ENCODE measurements at places on chromosomes 16 and 17. TPM values are rescaled to one million over a fixed set of nuclear protein-coding genes. Genes with fewer than 3 reads are reported as not detected.

The USP10 gene
- 75.2 TPM for total RNA-seq

The ETV4 gene
- 1.6 TPM for total RNA-seq

The TPSD1 gene
- total RNA-seq = not detected

DNA sequence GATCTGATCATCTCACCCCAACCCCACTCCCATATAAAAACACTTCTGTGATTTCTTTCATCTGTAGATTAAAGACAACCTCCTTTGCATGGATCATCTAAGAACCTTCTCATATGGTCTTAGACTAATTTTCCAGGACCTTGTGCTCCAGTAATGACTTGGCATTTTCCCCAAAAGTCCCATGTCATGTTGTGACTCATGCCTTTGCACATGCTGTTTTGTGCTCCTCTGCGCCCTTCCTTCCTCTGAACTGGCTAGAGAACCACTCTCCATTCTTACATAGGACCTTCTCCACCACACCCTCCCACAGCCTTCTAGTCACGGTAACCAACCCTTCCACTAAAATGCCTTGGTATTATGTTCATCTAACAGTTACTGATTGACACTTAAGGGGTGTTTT is 99.5 kb upstream of the AXIN2 start:
- DNase-seq = no peak
- no peaks in the 10 kb centered on the region for H3K4me1 ChIP-seq

DNA sequence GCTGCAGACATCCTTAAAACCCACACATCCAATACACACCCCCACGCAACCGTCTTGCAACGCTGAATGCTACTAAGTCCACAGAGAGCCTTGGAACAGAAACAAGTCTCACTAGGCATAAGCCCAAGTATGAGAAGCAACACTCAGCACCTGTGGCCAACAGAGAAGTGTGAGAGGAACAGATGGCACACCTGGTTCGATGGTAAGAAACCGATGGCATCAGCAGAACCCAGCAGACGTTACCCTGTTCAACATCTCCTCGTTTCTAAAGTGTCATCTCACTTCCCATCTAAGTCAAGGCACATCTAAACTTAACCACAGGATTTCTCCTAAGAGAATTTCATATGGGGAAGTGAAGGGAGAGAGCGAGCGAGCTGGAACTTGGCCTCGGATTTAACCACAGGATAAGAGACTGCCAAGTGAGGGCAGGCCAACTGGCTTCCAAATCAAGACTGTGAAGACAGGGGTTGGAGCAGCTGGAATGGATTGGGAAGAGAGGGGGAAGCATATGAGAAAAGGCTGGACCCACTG is 41.0 kb downstream of the NXPH3 start:
- H3K4me1 ChIP-seq = peaks cover 18% of the 10 kb centered on the region
- no peak for DNase-seq
- H3K36me3 ChIP-seq = peaks cover 27% of the 10 kb centered on the region
- H3K27me3 ChIP-seq = no peaks in the 10 kb centered on the region

GRCh38 chr17:43935926-43936261 is 6.4 kb downstream of the PPY start:
- peaks cover 4% of the 10 kb centered on the region for H3K4me1 ChIP-seq
- H3K27ac ChIP-seq = no peak overlapping the region
- H3K4me3 ChIP-seq = no peak overlapping the region
- no peaks in the 10 kb centered on the region for H3K36me3 ChIP-seq

GRCh38 chr17:38509772-38510420 is 81.6 kb downstream of the ARHGAP23 start:
- peak overlapping the region; percentile 74 for H3K27ac ChIP-seq
- H3K36me3 ChIP-seq = no peaks in the 10 kb centered on the region
- peaks cover 8% of the 10 kb centered on the region for H3K4me1 ChIP-seq
- H3K4me3 ChIP-seq = peak overlapping the region; percentile 68

DNA sequence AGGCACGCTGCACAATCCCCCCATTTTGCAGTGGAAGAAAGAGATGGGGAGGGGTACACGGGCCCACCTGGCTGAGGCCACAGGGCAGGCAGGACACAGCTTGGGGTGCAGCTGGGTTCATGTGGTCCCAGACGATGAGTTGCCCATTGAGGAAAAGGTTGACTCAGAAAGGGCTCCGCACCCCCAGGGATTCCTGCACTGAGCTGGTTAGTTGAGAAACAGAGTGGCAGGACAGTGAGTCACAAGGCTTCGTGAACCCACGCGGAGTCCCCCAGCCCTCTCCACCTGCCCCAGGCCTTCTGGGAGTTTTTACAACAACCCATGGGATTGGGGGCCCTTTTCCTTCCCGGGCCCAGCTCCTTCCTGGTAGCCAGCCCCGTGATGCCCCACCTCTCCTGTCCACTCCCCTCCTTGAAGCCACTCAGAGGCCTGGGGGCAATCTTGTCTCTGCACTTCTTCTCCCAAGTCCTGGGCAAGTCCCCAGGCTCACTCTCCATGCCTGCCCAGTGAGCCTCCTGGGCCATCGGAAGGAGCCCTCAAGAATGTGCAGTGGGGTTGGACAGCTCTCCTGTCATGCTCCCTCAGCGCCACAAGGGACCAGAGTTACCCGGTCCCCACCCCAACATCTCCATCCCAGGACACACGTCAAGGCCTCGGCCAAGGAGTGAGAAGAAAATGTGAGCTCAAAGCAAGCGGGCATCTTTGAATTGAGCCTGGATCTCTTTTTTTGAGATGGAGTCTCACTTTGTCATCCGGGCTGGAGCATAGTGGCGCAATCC is 251.2 kb downstream of the PARN start:
- no peak for DNase-seq
- no peaks in the 10 kb centered on the region for H3K36me3 ChIP-seq
- H3K4me1 ChIP-seq = peaks cover 4% of the 10 kb centered on the region
- no peaks in the 10 kb centered on the region for H3K27me3 ChIP-seq
- H3K4me3 ChIP-seq = no peak overlapping the region

- H3K27me3 ChIP-seq = peaks cover 13% of the 10 kb centered on the region
- no peak overlapping the region for H3K4me3 ChIP-seq
- H3K4me1 ChIP-seq = peaks cover 10% of the 10 kb centered on the region
- H3K36me3 ChIP-seq = no peaks in the 10 kb centered on the region
- H3K27ac ChIP-seq = no peak overlapping the region
Measured at GRCh38 chr16:83771306-83771942, 36.4 kb upstream of the HSBP1 start.

GRCh38 chr16:2243031-2243528 is 6.8 kb downstream of the DNASE1L2 start:
- H3K4me1 ChIP-seq = no peaks in the 10 kb centered on the region
- H3K36me3 ChIP-seq = no peaks in the 10 kb centered on the region
- no peaks in the 10 kb centered on the region for H3K27me3 ChIP-seq
- H3K4me3 ChIP-seq = no peak overlapping the region
- no peak overlapping the region for H3K27ac ChIP-seq
- no peak for DNase-seq

DNA sequence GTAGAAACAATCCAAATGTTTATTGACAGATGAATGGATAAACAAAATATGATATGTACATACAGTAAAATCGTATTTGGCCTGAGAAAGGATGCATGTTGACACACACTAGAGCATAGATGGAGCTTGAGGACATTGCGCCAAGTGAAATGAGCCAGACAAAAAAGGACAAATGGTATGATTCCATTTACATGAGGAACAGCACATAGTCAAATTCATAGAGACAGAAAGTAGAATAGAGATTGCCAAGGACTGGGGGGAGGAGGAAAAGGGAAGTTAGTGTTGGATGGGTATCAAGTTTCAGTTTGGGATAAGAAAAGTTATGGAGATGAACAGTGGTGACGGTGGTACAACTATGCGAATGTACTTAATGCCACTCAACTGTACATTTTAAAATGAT is 47.9 kb downstream of the COPRS start:
- DNase-seq = no peak
- H3K4me1 ChIP-seq = no peaks in the 10 kb centered on the region
- no peaks in the 10 kb centered on the region for H3K36me3 ChIP-seq
- peaks cover 6% of the 10 kb centered on the region for H3K27me3 ChIP-seq
- H3K27ac ChIP-seq = no peak overlapping the region
- H3K4me3 ChIP-seq = no peak overlapping the region

GRCh38 chr17:67041941-67042899 is 2.1 kb upstream of the CACNG1 start:
- DNase-seq = no peak
- no peak overlapping the region for H3K4me3 ChIP-seq
- H3K27ac ChIP-seq = no peak overlapping the region
- peaks cover 3% of the 10 kb centered on the region for H3K27me3 ChIP-seq
- H3K36me3 ChIP-seq = no peaks in the 10 kb centered on the region
- H3K4me1 ChIP-seq = no peaks in the 10 kb centered on the region

DNA sequence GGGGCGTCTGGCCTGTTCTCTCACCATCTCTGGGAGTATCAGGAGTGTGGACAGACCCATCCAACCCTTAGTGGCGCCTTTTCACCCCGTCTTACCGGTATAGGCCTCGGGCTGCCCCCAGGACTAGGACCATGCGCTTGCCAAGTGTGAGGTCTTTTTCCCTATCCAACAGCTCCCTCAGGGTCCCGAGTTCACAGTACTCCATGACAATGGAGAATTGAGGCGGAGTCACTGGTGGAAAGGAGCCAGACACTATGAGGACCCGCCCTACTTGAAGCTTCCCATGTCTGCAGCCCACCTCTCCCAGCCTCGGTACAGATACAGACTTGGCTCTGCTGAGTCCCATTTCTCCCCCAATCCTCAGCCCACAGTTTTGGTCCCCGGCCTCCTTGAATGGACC is 15.9 kb upstream of the RFWD3 start:
- peaks cover 25% of the 10 kb centered on the region for H3K36me3 ChIP-seq
- peaks cover 3% of the 10 kb centered on the region for H3K4me1 ChIP-seq
- H3K27ac ChIP-seq = no peak overlapping the region
- H3K27me3 ChIP-seq = no peaks in the 10 kb centered on the region
- no peak overlapping the region for H3K4me3 ChIP-seq

DNA sequence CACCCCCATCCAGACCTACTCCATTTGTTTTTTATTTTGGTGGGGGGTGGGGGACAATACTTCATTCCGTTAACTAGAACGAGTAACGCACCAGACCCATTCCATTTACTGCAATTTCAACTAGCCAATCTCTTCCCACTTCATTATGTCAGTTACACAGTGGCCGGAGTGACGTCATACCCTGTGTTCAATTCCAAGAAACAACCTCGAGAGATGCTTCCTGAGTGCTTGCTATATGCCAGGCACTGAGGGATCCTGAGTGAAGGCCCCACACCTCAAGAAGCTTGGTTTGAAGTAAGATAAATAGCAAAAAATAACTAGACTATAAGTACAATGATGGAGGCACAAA is 9.1 kb upstream of the SIAH1 start:
- H3K36me3 ChIP-seq = no peaks in the 10 kb centered on the region
- H3K4me3 ChIP-seq = no peak overlapping the region
- H3K4me1 ChIP-seq = peaks cover 5% of the 10 kb centered on the region

GRCh38 chr17:73593249-73593965 is 50.8 kb downstream of the SDK2 start:
- H3K27me3 ChIP-seq = no peaks in the 10 kb centered on the region
- peak overlapping the region; percentile 92 for H3K27ac ChIP-seq
- peaks cover 63% of the 10 kb centered on the region for H3K4me1 ChIP-seq
- H3K4me3 ChIP-seq = peak overlapping the region; percentile 68
- DNase-seq = no peak

DNA sequence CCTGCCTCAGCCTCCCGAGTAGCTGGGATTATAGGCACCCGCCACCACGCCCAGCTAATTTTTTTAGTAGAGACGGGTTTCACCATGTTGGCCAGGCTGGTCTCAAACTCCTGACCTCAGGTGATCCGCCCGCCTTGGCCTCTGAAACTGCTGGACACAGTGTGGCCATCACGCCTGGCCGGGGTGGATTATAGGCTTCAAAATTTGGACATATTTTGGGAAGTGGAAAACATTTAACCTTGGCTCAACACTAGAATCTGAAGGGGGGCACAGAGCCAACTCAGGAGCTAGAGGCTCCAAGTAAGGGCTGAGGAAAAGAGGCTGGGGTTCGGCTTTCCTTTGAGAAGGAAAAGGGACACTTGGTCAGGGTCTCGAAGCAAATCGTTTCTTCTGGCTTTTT is 2.2 kb upstream of the CDK5R1 start:
- no peak for DNase-seq
- H3K36me3 ChIP-seq = peaks cover 23% of the 10 kb centered on the region
- H3K4me3 ChIP-seq = no peak overlapping the region
- peaks cover 20% of the 10 kb centered on the region for H3K4me1 ChIP-seq
- H3K27me3 ChIP-seq = no peaks in the 10 kb centered on the region

Data from activated naive CD8-positive, alpha-beta T cell treated with anti-CD3 and anti-CD28 coated beads, Interleukin-2, amount 10 ng/mL, durations not matched to agents 7 days and 5 days (primary cell).